ENCODE measurements at places on chromosomes 2 and 18.

GRCh38 chr2:201018636-201019035 is 52.8 kb downstream of the HYCC2 start:
- no peak for DNase-seq

- no peak for DNase-seq
Measured at GRCh38 chr2:106685180-106685897, 198.2 kb downstream of the CD8B2 start.

DNA sequence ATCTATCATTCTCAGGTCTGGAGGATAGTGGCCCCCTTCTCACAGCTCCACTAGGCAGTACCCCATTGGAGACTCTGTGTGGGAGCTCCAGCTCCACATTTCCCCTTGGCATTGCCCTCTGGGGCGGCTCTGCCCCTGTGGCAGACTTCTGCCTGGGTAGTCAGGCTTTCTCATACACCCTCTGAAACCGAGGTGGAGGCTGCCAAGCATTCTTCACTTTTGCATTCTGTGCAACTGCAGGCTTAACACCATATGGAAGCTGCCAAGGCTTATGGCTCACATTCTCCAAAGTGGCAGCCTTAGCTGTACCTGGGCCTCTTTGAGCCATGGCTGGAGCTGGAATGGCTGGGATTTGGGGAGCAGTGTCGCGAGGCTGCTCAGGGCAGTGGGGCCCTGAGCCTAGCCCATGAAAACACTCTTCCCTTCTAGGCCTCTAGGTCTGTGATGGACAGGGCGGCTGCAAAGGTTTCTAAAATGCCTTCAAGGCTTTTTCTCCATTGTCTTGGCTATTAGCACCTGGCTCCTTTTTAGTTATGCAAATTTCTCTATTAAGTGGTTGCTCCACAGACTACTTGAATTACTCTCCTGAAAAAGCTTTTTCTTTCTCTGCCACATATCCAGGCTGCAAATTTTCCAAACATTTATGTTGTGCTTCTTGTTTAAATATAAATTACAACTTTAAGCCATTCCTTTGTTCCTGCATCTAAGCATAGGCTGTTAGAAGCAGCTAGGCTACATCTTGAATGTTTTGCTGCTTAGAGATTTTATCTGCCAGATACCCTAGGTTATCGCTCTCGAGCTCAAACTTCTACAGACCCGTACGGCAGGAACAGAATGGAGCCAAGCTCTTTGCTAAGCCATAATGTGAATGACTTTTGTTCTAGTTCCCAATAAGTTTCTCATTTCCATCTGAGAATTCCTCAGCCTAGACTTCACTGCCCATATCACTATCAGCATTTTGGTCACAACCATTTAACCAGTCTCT is 206.5 kb downstream of the CPS1 start:
- no peak for DNase-seq

DNA sequence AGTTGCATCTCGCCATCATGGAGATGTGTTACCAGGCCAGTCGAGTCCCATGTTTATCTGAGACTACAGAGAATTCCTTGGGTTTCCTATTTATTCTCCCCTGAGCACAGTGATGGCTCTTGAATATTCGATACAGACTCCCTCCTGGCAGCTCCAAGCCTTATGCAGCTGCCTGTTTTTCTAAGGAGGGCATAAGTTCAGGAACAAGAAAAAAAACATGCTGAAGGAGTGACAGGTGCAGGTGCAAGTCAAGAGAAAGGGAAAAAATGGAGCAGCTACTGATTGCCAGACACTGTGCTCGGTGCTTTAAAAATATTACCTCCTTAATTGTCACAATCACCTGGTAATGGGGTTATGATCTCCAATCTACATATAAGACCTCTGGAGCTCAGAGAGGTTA is 177.2 kb upstream of the DPP10 start:
- no peak for DNase-seq

- DNase-seq: peak; percentile 0
Measured at GRCh38 chr2:16973586-16974286, 308.1 kb upstream of the CYRIA start.

GRCh38 chr2:226396541-226396940 is 403.1 kb downstream of the IRS1 start:
- no peak for DNase-seq

GRCh38 chr2:165874445-165875039 is 79.0 kb downstream of the TTC21B start:
- DNase-seq: peak; percentile 41

DNA sequence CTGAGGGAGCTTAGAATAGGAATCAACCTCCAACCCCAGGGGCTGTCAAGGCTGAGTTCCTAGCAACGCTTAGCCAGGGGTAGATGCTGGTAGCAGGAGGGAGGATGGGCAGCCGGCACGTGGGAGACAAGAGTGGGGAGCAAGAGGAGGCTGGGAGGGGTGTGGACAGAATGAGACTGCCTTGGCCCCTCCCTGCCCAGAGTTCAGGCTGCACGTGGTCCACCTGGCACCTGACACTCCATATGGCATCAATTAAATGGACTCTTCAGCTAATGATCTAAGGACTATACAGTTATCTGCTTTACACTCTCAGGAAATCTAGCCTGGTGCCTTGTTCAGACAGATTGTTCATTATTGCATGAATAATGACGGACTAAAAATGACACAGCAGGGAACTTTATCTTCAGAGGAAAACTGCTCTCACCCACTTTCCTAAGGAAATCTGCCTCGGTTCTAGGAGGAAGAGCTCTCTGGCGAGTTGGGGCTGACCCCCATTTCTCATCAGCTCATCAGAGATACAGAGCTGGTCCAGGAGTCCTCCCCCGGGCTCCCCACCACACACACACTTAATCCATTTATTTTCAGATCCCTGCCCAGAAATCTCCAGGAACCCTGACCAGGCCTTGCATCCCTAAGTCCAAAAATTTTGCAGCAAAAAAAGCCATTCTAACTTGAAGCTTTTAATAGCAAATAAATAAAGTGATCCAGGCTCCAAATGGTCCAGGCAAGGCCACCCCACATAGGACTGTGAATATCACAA is 102.1 kb upstream of the CDC42EP3 start:
- DNase-seq: no peak

- no peak for DNase-seq
Measured at GRCh38 chr2:16639431-16639830, 26.2 kb downstream of the CYRIA start.

DNA sequence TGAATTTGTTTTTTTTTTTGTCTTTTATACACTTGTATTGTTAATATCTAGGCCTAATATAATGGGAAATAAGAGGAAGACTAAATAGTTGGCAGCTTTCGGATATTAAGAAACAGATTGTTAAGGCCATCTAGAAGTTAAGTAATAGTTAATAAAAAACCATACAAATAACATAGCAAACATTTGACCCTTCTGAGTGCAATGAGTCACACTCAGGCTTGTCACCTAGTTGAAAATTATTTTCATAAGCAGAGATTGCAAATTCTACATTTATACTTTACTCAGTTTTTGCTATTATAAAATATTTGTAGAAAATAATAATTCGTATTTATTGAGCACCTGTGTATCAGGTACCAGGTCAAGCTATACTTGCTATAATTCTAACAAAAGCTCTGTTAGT is 2.4 kb downstream of the NUP35 start:
- no peak for DNase-seq

- no peak for DNase-seq
Measured at GRCh38 chr2:188345020-188345419, 53.3 kb downstream of the GULP1 start.

DNA sequence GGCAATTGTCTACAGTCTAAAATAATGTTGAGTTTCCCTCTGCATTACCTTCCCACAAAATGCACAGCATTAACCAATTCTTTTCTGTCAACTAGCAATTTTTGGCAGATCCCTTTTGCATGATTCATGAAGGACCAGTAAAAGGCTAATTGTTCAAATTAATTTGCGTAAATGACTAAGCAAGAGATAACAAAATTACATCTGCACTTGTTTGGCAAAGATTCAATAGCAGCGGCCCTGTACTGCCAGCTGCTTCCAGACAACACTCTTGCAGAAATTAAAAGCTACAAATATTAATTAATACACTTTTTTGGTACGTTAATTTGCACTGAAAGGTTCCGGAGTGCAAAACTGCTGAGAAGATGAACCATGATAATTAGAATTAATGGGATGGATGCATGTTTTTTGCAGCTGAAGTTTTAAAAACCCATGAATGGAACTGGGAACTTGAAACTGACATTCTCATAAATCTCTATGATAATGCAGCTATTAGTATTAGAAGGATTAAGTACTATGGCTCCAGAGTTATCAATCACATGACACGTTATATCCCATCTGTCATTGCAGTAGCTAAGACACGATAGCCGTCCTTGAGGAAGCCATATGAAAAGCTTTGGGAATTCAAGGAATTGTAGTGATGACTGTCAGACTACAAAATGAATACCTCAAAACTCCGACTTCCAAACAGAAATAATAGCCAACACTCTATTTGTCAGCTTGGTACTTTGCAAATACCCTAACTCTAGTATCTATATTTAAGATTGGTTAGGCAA is 1268.3 kb upstream of the ACVR2A start:
- no peak for DNase-seq

DNA sequence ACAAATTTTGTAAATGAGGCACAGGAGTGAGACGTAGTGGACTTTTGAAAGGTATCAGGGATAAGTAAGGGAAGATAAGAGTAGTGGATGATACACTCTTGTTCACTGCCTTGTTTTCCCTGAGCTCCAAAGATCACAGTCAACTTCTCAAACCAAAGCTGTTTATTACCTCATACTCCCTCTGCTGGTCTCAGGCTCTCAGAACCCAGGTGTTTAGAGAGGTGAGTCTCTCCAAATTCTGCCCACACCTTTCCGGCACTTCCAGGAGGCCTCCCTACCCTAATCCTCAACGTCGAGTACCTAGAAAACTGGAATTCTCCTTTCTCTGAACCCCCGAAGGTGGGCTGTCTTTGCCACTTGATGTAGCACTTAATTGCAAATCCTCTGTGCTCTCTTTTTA is 621.1 kb downstream of the BCL11A start:
- no peak for DNase-seq

GRCh38 chr2:176574484-176575236 is 305.4 kb downstream of the MTX2 start:
- DNase-seq: no peak

GRCh38 chr2:21535826-21536225 is 412.1 kb downstream of the TDRD15 start:
- DNase-seq: no peak

GRCh38 chr2:104885119-104885782 is 31.3 kb downstream of the POU3F3 start:
- no peak for DNase-seq
